ENCODE measurements at places on chromosomes 2 and 18.
A peak's percentile ranks its signal among the peaks of the same experiment; 100 is the strongest.

DNA sequence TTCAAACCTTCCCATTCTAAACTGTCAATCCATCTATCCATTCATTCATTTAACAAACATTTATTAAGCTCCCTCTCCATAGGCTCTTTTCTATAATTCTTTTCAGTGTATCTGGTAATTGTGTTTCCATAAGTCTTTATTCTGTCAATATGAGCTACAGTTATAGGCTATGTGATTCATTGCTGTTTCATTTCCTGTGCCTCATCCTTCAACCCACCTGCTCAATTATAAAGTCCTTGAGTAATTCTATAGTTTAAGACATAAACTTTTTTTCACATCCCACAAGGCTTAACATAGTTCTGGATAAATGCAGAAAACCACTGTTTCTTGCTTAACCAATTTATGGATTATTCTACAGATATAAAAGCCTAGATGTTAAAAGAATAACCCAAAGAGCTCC, 84.2 kb upstream of the PIK3C3 start:
- no peak for DNase-seq

- no peak for DNase-seq
Measured at GRCh38 chr18:55248495-55248894, 289.2 kb upstream of the CCDC68 start.

GRCh38 chr2:240451108-240451611, 15.7 kb downstream of the GPC1 start:
- DNase-seq: no peak

GRCh38 chr2:199989822-199990221, 34.4 kb downstream of the MAIP1 start:
- DNase-seq: no peak

DNA sequence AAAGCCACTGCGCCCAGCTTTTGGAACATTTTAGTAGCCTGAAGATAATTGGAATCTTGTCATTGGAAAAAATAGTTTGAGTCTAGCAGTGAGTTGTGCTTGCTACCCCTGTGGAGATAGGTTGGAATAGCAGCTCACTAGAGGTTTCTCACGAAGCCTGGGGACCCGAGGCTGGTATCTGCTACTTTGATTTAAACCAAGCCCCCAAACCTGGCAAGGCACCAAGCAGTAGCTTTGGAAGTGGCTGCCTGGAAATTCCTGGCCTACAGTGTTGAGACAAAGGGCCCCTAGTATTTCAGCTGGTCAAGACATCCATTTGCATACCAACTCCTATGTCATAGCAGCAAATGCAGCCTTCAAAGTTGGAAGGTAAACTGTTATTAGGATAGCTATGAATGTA, 42.1 kb downstream of the NOP58 start:
- DNase-seq: peak; percentile 52

DNA sequence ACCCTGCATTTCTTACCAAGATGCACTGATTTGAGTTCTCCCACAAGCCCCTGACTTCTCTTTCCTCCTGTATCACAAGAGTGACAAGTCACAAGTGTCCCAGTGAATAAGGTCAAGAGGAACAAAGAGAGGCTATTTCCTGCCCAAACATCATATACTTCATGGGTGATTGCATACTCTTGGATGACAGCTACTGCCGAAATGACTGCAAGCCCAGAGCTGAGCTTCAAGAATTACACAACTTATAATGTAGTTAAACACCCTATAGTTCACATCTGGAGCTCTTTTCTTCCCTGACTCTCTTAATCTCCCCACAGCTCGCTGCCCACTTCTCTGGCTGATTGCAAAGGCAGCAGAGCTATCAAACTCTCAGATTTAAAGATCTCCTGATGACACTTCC, 289.7 kb upstream of the PARD3B start:
- DNase-seq: no peak

- no peak for DNase-seq
Measured at GRCh38 chr2:217386041-217386440, 526.2 kb upstream of the TNP1 start.

- DNase-seq: no peak
Measured at GRCh38 chr2:236873636-236874035, 212.1 kb upstream of the COPS8 start.

GRCh38 chr2:41935002-41935401, 112.8 kb upstream of the PKDCC start:
- DNase-seq: no peak

DNA sequence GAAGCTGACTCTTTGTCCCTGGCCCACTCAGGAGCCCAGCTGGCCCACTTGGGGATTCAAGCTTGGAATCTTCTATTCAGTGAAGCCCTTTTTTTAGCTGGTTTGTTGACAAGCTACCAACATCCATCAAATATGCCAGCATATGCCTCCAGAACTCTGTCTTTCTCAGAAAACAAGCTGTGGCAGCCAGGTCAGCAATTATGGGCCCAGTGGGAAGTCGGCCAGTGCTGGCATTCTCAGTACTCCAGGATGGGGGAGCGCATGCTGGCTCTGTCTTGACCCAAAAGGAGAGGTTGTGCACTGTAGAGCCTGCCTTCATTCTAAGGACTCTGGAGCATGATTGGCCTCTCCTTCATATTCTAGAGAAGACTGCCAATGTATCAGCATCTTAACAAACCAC, 401.5 kb downstream of the CNTNAP5 start:
- no peak for DNase-seq

- peak; percentile 67 for DNase-seq
Measured at GRCh38 chr2:39243469-39244123, at the start of gene CDKL4. Gene CDKL4 (minus strand): TSS chr2:39243970.

- DNase-seq: no peak
Measured at GRCh38 chr18:63422864-63423304, 608 bp upstream of the VPS4B start.

DNA sequence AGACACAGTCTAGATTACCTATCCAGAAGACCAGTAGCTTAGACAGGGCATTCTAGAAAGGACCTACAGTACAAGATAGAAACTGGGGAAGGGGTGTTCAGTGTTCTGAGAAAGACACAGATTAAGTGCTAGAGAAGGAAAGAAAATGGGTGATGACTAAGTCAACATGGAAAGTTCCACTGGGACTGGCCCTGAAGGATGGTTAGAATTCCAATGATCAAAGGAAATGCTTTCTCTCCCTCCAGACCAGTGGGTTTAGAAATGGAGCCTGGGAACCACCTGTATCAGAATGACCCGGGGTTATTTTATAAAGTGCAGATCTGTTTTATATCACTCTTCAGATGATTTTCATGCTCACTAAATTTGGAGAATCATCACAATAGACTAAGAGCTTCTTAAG, 5.8 kb upstream of the COLEC12 start:
- no peak for DNase-seq

- DNase-seq: no peak
Measured at GRCh38 chr2:193966590-193966989, 1690.4 kb upstream of the SLC39A10 start.

GRCh38 chr18:50829644-50830043, 9.8 kb upstream of the MRO start:
- DNase-seq: no peak

GRCh38 chr2:191015239-191015638, 1.3 kb upstream of the STAT1 start:
- no peak for DNase-seq

GRCh38 chr2:120313695-120314615, 32.0 kb upstream of the INHBB start:
- no peak for DNase-seq

DNA sequence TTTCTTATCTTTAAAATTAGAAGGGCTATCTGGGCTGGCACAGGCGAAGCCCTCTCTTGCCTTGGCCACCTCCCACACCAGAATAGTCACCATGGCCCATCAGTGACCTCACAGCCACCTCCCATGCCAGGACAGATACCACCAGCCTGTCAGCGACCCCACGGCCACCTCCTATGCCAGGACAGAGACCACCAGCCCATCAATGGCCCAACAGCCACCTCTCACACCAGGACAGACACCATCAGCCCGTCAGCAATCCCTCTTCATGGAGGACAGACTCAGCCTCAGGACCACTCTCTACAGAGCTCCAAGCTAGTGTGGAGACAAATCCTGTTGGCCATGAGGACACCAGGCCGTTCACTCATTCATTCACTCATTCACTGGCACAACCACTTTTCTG, 74.6 kb downstream of the ASB1 start:
- peak; percentile 40 for DNase-seq

DNA sequence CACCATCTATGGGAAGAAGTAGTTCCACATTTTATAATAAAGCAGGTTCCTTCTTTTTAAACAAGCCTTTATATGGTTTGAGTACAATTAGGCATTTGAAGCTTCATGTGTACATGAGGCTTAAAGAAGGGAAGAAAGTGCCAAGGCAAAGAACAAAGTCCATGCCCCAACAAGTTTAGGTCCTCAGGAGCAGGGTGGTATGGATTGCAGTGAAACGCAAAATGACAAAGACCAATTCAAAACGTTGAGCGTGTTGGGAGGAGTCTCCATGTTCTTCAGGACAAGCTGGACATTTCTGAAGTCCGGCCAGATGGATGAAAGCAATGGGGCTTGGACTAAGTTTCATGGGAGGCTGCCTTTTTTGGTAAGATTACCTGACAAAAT, 78.8 kb upstream of the FZD5 start:
- no peak for DNase-seq

- no peak for DNase-seq
Measured at GRCh38 chr2:104896446-104896845, 42.5 kb downstream of the POU3F3 start.

DNA sequence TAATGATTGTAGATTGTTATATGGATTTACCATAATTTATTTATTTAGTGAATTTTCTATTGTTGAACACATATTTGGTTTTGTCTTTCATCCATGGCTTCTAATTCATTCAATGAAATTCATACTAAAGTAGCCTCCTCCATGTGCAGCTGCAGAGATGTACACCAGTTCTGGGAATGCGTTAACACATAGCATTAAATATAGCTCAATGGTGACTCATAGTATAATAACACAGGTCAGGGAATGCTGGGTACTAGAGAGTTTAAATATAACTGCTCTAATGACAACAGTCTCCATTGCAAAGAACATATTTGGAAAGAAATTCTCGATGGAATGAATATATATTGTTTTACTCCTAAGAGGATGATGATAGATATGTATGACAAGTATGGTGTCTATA, 1190.2 kb upstream of the NRXN1 start:
- DNase-seq: no peak

DNA sequence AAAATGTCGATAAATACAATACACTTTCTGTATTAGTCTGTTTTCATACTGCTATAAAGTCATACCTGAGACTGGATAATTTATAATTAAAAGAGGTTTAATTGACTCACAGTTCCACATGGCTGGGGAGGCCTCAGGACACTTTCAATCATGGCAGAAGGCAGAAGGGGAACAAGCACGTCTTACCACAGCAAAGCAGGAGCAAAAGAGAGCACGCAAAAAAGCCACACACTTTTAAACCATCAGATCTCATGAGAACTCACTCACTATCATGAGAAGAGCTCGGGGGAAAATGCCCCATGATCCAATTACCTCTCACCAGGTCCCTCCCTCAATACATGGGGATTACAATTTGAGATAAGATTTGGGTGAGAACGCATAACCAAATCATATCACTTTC, 256.7 kb downstream of the ANAPC1 start:
- no peak for DNase-seq

GRCh38 chr2:9640403-9641104, 9.8 kb upstream of the YWHAQ start:
- DNase-seq: no peak

GRCh38 chr2:3075991-3076340, 301.7 kb downstream of the EIPR1 start:
- no peak for DNase-seq

DNA sequence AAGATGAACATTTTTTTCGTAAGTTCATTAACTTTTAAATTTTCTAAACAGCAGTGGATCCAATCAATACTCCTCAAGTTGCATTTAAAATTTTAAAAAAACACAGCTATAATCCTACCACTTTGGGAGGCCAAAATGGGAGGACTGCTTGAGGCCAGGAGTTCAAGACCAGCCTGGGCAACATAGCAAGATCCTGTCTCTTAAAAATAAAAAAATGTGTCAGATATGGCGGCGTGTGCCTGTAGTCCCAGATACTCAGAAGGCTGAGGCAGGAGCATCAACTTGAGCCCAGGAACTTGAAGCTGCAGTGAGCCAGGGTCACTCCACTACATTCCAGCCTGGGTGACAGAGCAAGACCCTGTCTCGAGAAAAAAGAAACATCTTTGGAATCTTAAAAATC, 59.8 kb upstream of the RNU4ATAC start:
- no peak for DNase-seq

- DNase-seq: no peak
Measured at GRCh38 chr2:84424152-84424551, 34.9 kb downstream of the SUCLG1 start.

DNA sequence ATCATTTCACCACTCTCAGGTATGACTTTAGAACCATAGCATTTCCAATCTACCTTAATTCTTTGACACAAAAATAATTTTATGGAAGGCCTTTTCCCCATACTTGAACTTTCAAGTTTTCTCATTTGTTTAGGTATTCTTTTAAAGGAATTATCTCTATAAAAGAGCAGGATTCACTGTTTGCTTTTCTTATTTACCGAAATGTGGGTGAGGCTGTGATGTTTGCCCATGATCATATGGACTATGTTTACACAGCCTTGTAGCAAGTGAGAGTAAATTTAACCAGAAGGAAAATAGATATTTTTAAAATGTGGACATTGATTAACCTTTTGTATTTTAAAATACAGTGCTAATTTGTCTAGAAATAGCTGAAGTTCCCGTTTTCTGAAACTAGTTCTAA, 26.3 kb downstream of the CAB39 start:
- DNase-seq: no peak

DNA sequence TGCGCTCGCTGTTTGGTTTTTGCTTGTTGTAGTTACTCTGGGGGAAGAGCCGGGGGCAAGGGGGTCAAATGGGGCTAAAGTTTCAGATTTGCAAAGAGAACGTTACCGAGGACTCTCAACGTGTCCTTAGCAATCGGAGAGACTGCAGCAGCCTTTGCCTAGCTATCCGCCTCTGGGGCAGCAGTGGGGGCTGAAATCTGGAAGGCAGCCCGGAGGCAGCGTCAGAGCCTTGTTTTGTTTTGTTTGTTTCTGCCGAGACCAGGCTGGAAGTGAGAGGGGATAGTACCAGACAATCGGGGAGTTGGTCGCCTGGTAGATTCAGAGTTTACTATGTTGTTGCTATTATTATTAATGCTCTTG, 1.2 kb downstream of the CDH20 start:
- no peak for DNase-seq

DNA sequence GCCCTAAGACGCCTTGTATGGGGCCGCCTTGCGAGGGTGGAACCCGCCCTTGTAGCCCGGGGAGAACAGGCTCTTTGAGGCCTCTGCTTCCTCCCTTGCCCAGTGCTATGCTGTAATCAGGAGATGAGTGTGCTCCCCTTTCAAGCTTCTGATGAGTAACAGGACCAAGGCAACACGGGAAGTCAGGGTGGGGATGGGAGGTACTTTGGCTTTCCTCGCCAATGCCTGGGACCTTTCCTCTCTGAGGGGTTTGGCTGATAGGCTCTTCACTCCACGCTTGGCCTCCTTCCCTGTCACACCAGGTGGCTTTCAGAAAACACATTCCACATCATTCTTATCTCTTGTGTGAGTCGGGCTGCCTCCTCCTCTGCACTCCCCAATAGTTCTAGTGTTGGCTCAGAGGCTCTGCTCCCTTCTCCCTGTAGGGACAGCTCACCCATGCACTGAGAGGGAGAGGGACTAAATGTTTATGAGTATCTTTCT, 223.7 kb upstream of the TRIB2 start:
- DNase-seq: no peak
